ENCODE measurements at places on chromosomes 4 and X. TPM values are rescaled to one million over a fixed set of nuclear protein-coding genes. Genes with fewer than 3 reads are reported as not detected.

DNA sequence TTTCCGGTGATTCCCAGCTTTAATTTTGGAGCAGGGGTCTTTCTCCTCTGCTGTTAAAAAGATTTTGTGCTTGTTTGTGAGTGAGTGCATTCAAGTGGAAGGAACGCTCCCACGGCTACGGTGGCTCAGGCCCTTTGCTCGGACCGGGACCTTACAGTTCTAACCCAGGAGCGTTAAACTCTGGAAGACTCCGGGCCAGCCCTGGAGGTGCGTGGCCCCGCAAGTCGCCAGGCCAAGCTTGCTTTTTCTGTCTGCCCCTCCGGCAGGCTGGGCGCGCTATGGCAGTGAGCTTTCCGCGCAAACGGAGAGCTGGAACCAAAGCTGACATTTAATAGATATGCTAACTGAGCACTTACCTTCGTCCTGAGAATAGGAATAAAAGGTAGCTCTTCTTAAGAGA, 18.3 kb upstream of the PITX2 start:
- DNase-seq, result peak; percentile 44

DNA sequence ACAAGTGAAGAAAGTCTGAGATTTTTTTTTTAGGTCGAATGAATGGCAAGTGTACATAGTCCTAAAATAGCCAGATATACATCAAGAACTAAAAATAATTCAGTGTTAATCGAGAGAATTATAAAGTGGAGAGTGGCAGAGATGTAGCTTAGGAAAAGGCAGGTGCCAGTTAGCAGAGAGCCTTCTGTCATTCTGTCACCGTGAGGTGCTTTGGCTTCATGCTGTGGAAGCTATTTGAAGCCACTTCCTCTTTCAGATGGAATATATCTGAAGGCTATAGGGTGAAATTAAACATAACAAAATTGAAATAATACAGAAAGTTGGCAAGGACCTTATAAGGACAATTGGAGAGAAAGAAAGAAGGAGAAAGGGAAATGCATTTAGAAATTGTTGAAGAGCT, 756.3 kb downstream of the CCSER1 start:
- DNase-seq, result no peak

GRCh38 chrX:155246748-155247147, 17.5 kb downstream of the RAB39B start:
- no peak for DNase-seq

DNA sequence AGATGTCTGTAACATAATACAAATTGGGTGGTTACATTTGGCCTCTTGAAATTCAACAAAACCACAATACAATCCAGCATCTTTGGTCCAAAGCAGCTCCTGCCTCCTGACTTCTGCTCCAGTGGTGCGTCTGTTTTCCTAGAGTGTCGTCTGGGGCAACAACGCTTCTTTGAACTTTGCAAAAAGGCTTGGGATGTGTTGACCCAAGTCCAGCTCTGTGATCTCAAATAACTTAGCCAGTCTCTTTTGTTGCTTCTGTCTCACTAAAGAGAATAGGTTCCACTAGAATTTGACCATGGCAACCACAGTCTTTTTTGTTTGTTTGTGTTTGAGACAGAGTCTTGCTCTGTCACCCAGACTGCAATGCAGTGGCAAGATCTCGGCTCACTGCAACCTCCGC, 324.0 kb downstream of the DHRSX start:
- no peak for DNase-seq

DNA sequence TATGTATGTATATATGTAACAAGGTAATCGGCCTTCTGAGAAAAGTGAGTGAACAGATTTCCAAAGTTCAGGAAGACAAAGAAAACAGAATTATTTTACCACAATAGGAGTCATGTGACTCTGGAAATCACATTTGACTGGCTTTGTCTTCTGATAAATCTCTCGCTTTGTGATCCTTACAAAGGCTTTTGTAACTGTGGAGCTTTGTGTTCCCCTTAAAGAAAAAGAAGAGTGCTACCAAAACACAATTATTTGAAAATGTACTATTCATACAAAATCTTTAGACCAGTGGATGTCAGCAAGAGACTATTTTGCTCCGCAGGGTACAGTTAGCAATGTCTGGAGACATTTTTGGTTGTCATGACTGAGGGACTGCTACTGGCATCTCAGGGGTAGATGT, 238.8 kb downstream of the LDB2 start:
- no peak for DNase-seq

Gene MED12
- 33.5 TPM for total RNA-seq

Gene MND1
- 7.2 TPM for total RNA-seq

- DNase-seq, result no peak
These were observed 473.8 kb downstream of the IL15 start for GRCh38 chr4:142110136-142110535.

Gene MAP7D3
- total RNA-seq, result 10.7 TPM

Gene CCDC158
- total RNA-seq, result 0.51 TPM

Gene YIPF7
- total RNA-seq, result 4.8 TPM

GRCh38 chrX:120244395-120244734, 6.2 kb upstream of the ZBTB33 start:
- no peak for DNase-seq

- DNase-seq, result peak; percentile 4
These were observed 50.4 kb upstream of the ELOVL6 start for GRCh38 chr4:110248831-110249253.

DNA sequence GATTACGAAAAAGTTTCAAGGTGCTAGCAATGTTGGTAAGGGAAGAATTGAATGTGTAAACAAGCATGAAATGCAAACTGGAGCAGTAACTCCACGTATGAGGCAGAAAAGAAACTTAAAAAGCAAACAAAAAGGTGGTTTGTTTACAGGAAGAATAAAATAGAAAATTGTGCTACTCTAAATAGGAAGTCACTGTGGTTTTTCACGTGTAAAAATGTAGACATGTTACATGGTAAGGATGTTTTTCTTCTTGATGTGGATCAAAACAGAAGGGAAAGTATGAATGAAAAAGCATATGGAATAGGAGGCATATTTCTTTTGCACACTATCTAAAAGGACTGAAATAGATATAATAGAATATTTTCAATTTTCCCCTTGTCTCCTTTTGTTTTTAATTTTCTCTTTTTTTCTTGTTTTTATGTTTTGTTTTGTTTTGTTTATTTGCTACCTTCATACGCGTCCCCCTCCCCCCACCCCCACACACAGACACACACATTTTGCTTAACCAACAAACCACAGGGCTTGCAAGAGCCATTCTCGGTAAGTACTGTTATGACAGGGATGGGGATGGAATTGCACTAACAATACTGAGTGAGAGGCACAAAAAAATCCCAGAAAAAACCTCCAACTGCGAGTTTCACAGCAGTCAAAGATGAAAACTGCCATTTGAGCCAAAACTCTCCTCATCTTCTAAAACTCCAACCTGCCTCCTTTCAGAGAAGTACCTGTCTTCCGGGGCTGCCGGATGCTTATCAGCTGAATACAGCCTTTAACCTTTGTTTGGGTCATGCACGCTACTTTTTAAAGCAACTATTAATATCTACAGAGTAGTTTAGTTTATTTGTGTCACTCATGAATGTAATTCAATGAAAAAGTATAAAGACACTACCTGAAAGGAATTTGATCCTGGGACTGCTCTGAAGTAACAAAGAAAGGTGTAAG, 135.8 kb downstream of the IL15 start:
- DNase-seq, result no peak

- DNase-seq, result no peak
These were observed 67.5 kb downstream of the TBL1X start for GRCh38 chrX:9532349-9532748.

Gene RNF175
- 3.8 TPM for total RNA-seq

GRCh38 chrX:109925656-109926055, 77.3 kb upstream of the TMEM164 start:
- DNase-seq, result no peak

- no peak for DNase-seq
These were observed 78.9 kb downstream of the SLC10A7 start for GRCh38 chr4:146442801-146443200.

DNA sequence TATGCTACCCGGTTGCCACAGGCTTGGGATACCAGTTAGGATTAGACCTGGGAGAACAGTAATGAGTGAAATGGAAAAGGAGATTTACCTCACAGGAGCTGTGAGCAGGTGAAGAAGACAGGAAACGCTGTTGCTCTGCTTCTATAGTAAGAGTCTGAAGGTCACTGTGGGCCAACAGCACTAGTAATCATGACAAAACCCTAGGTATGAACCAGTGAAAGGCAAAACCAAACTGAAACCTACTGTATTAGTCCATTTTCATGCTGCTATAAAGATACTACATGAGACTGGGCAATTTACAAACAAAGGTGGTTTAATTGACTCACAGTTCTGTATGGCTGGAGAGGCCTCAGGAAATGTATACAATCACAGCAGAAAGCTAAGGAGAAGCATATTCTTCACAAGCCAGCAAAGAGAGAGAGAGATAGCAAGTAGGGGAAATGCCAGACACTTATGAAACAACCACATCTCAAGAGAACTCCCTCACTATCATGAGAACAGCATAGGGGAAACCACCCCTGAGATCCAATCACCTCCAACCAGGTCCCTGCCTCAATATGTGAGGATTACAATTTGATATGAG, 736.7 kb upstream of the INTU start:
- DNase-seq, result no peak

- no peak for DNase-seq
These were observed 48.9 kb upstream of the ZNF518B start for GRCh38 chr4:10506077-10506476.

Data from tongue (tissue), 3 donors.